ENCODE measurements at places on chromosomes 7 and 10.

- peak; percentile 24 for DNase-seq
Measured at GRCh38 chr10:12350167-12350872, 973 bp downstream of the CAMK1D start.

DNA sequence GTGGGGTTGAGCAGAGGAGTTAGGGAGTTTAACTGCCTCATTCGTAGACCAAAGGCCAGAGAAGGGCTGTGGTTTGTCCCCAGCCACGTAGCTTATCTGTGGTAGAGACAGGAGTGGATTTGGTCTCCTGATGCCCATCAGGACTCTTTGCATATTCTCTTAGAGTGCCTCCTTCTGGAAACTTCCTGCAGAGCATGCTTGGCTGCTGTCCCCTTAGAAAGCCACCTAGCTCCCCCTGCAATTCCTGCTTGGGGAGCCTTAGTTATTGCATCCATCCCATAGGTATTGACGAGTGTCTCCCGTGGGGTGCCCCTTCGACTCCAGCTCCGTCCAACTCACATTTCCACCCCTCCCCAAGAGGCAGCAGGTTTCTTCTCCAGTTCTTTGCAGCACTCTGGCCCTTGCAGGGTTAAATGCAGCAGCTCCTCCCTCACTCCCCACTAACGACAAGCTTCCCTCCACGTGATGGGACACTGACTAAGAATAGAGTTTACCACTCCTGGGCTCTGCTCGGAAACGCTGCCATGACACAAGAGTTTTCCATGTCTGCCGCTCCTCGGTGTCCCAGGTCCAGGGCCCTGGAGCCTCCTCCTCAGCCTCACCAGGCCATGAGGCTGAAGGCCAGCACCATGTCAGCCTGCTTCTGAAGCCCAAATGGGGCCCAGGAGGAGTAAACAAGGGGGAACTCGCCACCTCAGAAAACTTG, 147.8 kb upstream of the UNC5B start:
- no peak for DNase-seq

- DNase-seq = no peak
Measured at GRCh38 chr10:26486304-26486703, 48.2 kb downstream of the APBB1IP start.

DNA sequence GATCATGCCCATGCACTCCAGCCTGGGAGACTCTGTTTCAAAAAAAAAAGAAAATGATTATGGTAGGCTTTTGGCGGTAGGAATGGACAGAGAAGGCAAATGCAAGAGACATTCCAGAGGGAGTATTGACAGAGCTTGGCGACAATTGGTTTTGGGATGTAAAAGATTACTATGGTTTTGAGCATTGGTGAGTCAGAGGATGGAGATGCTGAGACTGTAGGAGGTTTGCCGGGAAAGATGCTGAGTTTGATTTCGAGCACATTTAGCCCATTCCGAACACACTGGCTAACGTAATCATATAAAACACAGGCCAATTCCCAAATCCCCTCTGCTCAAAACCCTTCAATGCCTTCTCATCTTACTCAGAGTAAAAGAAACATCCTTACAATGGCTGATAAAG, 161.6 kb upstream of the MKLN1 start:
- DNase-seq = no peak

DNA sequence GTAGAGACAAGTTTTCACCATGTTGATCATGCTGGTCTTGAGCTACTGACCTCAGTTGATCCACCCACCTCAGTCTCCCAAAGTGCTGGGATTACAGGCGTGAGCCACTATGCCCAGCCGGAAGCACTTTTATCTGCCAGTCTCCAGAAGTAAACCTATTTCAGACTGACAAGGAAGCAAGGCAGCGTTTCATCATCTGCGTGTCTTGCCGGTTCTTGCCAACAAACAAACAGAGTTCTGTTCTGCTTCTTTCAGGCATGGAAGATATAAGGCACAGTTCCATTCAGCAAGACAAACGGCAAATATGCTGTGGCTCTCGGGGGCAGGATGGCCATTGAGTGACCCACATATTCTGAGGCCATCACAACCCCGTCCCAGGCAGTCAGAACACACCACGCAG, 15.5 kb upstream of the LARP4B start:
- no peak for DNase-seq

- DNase-seq = no peak
Measured at GRCh38 chr7:67894746-67895145, 898.1 kb downstream of the TYW1 start.

- no peak for DNase-seq
Measured at GRCh38 chr10:14681305-14681704, 93.4 kb downstream of the FAM107B start.

GRCh38 chr10:102782673-102783551, 39.2 kb downstream of the WBP1L start:
- DNase-seq = no peak

GRCh38 chr10:103120977-103121735, 71.9 kb downstream of the NT5C2 start:
- no peak for DNase-seq

- no peak for DNase-seq
Measured at GRCh38 chr10:35758076-35758475, 116.0 kb upstream of the FZD8 start.

- DNase-seq = no peak
Measured at GRCh38 chr7:67760971-67761370, 764.3 kb downstream of the TYW1 start.

GRCh38 chr7:132345543-132346129, 230.6 kb downstream of the PLXNA4 start:
- no peak for DNase-seq

- no peak for DNase-seq
Measured at GRCh38 chr10:21372651-21373410, 152.7 kb downstream of the SKIDA1 start.

DNA sequence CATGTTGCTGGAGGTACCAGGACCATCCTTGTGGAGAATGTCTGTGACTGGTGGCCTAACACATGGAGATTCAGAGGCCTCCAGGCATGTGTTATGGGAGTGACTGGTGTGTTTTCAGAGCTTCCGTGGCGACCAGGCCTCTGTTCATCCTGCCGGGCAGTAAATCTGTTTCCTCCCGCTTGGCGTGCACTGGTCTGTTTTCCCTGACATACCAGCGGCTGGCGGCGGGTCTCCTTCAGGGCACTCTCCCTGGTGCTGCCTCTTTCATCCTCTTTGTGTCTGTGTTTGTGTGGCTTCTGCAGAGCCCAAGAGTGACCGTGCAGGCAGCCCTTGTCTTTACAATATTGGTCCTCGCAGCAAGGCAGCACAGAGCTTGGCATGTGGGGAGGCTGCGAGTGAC, 385.1 kb upstream of the MKI67 start:
- DNase-seq = no peak

GRCh38 chr10:133292919-133293809, 15.5 kb downstream of the TUBGCP2 start:
- no peak for DNase-seq

GRCh38 chr10:121854809-121855445, 72.9 kb downstream of the ATE1 start:
- DNase-seq = no peak

- DNase-seq = no peak
Measured at GRCh38 chr7:1862560-1862959, 192.5 kb downstream of the ELFN1 start.

DNA sequence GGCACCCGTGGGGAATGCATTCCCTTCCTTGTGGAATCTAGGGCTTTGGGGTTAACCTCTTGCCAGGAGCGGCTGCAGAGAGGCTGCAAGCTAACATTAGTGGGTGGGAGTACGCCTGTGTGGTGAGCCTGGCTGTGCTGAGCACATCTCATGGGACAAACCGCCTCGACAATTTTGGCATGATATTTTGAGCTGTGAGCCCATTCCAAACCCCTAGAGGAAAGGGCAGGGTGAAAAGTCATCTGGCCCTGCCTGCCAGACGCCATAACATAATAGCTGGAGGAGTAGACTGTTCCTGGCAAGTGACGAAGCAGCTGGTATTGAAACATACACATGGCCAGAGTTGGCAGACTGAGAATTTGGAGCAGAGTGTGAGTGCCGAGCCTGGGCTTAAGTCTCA, 110.0 kb downstream of the TACC2 start:
- no peak for DNase-seq

- no peak for DNase-seq
Measured at GRCh38 chr10:130062201-130062600, 48.4 kb downstream of the C10orf143 start.

DNA sequence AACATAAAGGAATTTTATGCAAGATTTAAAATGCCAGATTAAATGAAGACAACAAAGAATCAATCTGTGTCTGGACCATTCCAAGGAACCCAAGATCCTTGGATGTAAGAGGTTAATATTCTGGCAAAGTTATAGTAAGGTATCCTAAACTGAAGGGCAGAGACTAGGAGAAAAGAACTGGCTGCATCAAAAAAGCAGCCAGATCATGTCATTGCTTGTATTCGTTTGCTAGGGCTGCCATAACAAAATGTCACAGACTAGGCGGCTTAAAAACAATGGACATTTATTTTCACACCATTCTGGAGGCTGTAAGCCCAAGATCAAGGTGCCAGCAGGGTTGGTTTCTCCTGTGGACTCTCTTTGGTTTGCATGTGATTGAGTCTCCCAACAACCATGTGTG, 99.7 kb downstream of the ADCYAP1R1 start:
- DNase-seq = no peak

DNA sequence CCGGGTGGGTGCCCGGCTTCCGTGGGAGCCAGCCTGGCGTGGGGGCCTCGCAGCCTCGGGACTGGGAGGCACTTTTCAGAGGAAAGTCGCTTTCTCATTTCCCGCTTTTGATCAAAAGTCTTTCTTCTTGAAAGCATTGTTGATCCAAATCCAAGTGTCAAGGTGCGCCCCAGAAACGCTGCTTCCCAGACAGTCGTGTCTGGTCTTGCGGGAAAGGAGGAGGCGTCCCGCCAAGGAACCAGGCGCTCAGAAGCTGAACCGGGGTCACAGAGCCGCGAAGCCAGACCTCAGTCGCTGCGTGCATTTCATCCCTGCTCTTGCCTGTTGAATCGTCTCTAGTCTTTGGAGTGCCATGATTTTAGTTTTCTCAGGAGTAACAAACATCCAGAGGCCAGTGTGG, 1.1 kb upstream of the BNIP3 start:
- DNase-seq = no peak

DNA sequence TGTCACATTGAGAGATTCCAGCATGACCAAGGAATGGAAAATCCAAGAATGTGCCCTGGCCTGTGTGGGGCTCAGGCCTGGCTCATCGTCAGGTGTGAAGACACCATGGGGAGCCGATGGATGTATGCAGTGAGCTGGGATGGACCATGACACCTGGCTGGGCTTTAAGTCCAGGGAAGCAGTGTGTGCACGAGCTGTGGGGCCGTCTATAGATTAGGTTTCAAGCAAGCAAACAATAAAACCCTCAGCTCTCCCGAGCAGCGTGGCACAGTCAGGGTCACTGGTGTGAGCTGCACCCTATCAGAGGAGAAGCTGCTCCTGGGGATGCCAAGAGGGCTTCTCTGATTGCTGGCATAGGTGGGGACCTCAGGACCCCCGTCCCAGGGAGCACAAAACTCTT, 50.5 kb upstream of the DLG5 start:
- no peak for DNase-seq

- DNase-seq = no peak
Measured at GRCh38 chr7:132084776-132085388, 491.4 kb downstream of the PLXNA4 start.

GRCh38 chr7:30412782-30413504, 65.6 kb downstream of the NOD1 start:
- DNase-seq = no peak

DNA sequence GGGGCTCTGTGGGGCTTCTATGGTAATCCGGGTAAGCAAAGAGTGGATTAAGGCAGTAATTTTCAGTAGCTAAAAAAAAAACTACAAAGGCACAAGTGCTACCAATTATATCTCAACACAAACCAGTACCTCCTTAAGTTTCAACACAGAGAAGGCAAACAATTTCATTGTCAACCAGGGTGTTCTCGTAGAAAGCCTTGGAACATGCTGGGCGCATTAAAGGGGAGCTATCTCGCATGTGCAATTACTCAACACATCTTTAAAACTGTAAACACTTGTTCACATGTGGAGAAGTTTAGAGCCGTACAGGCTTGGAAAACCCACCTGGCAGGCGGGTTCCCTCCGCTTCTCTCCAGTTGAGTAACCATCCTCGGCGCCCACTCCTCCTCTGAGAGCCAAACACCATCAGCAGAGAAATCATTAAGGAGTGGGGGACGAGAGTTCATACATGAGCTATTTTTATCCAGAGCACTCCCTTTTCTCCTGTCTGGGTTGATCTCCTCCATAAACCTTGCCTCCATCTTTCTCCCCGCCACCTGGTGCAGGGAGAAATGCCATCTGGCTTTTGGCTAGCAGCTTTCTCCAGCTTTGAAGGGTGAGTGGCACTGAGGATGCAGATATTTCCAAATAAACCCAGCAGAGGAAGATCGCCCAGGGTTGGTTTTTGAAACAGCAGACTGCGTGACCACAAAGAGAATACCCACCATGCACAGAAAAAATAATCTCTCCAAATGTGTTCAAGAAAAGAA, 287.1 kb downstream of the WDR11 start:
- DNase-seq = no peak

DNA sequence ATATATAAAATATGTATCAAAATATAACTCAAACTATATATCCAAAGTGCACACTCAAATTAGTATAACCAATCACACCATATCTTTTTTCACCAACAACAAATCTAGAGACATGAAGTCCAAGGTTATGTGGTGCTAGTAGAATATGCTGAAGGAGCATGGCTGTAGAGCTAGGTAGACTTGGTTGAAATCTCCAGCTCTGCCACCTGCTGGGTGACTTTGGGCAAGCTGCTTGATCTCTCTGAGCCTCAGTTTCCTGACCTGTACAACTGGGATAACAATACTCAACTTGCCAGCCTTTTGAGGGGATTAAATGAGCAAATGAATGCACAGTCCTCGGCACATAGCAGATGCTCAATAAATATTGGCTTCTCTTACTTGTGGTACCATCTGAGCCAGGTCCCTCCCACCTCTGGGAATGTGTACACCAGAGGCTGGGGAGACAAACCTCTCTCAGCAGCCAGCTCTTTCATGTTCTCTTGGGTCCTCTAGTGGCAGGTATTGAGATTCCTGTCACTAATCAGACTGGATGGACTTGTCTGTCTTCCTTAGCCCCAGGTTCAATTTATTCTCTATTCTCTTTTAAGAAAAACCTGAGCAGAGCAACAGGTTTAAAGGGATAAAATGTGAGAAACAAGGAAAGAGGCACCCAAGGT, 94.3 kb upstream of the PDE1C start:
- DNase-seq = no peak
